ENCODE measurements at places on chromosomes 6 and 20.

- DNase-seq, result no peak
Observed at GRCh38 chr6:157263146-157263545, 60.2 kb downstream of the TMEM242 start.

DNA sequence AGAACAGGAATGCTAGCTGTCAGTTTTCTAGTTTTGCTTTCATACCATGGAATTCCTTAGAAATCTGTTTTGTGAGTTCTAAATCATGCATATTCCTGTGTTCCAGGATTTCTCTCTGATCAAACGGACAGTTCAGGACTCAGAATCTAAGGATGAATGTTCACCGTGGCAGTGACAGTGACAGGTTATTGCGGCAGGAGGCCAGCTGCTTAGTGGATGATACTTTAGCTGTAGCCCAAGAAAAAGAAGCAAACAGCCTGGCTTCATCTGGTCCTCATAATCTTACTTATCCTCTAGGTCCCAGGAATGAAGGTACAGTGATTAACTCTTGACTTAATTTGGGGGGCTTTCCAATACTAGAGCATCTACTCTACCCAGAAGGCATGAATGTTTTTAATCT lies 27.1 kb downstream of the KCTD20 start:
- no peak for DNase-seq

DNA sequence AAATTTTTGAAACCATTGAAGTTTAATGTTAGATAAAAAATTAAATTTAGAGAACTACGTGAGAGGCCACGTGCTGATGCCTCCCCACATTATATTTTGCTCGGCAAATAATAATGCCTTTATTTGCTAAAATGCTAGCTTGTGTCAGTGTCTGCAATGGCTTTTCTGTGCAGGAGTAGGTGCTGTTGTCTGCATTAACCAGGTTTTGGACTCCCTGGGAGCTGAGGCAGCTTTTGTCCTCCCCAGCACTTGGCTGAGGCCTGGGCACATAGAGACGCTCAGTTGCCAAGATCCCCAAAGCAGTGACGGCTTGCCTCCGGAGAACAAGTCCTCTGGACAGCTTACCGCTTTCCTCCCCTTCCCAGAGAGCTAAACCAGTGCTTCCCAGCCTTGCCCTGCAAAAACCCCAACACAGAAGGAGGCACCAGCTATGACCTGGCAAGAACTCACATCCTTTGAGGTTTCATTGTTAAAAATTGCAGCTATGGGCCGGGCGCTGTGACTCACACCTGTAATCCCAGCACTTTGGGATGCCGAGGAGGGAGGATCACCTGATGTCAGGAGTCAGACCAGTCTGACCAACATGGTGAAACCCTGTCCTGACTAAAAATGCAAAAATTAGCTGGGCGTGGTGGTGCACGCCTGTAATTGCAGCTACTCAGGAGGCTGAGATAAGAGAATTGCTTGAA lies 59.9 kb downstream of the KAT14 start:
- no peak for DNase-seq

GRCh38 chr6:51513891-51514747 lies 573.3 kb downstream of the PKHD1 start:
- peak; percentile 18 for DNase-seq

DNA sequence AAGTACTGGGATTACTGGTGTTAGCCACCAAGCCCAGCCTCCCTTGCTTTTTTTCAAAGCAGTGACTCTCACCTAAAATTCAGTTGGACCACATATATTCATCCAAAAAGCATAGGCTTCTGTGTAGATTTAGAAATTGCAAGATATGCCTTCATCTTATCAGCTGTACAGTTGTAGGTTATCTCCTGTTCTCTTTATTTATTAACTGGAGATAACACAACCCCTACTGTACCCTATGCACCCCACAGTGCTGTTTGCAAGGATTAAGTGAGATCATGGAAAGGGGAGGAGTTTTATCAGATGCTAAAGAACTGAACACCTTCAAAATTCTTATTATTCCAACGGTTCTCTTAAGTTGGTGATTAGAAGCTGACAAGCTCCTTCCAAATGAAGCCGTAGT lies 164.4 kb upstream of the JARID2 start:
- DNase-seq, result no peak

DNA sequence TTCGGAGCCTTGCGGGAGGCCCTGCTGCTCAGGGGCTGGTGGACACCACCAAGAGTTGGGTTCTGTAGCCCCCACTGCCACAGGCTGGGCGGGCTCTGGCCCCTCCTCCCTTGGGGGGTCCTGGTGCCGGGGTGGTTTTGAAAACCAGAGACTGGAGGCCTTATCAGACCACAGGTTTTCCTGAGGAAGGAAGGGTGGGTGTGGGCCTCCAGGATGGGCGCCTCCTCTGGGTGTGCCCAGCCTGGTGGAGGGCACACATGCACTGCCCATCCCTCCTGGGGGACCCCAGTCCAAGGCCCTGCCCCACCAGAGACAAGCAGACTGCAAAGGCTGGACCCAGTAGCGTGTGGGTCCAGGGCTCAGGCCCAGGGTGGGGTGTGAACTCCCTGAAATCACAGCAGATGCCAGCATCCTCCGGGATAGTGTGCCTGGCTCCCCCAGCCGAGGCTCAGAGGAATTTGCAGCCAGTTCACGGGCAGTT lies 13.5 kb upstream of the ZBTB46 start:
- no peak for DNase-seq

- DNase-seq, result no peak
Observed at GRCh38 chr20:4691753-4692152, 30.0 kb upstream of the PRND start.
